ENCODE measurements at places on chromosomes 1 and 21.

DNA sequence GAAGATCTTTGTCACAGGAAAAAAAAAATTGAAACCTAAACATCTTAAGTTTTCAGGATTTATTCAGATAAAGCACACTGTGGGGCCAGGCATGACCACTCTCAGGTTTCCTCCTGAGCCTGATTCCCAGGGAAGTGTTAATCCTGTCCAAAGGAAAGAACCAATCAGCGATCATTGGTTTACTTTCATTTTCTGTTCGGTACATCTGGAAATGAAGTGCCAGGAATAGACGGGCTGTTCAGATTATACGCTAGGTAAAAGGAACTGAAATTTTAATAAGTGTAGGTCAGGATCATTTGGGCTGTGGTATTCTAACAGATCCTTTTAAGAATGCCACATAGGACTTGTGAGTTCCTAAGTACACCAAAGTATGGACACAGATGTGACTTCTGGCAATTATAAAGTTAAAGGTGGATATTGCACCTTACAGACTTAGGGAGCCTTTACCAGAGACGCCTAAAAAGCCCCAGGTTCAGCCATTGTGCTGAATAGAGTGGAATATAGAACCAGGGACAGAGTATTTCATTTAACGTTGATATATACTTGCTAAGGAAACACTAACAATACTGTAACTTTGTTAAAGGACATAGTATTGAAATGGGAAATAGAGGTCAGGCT is 9.3 kb upstream of the CACYBP start:
- peak; percentile 38 for DNase-seq

DNA sequence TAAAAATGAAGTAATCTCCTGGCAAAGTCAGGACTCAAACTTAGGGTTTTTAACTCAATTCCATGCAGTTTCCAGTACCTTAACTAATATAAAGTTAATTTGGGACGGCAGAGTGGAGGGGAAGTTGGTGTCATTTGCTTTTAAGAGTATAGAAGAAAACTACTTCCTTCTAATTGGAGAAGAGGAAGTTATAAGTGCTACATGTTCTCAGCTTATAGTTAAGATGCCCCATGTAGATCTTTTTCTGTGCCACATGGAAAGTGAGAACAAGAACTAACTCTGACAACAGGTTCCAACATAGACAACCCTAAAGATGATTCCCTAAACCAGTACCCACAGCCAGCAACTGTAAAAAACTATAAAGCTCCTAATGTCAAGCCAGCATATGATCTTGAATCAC is 11.5 kb downstream of the RRAGC start:
- DNase-seq: no peak

- no peak for DNase-seq
These were observed 6.2 kb downstream of the AMPD2 start for GRCh38 chr1:109625601-109626560.

GRCh38 chr1:235993652-235994051 is 71.2 kb downstream of the NID1 start:
- DNase-seq: no peak

- DNase-seq: no peak
These were observed 572 bp downstream of the FUCA1 start for GRCh38 chr1:23867542-23867894.

GRCh38 chr1:228938537-228938901 is 203.2 kb downstream of the RHOU start:
- peak; percentile 25 for DNase-seq

GRCh38 chr1:186404454-186405051 is 28.9 kb downstream of the ODR4 start:
- DNase-seq: peak; percentile 30

DNA sequence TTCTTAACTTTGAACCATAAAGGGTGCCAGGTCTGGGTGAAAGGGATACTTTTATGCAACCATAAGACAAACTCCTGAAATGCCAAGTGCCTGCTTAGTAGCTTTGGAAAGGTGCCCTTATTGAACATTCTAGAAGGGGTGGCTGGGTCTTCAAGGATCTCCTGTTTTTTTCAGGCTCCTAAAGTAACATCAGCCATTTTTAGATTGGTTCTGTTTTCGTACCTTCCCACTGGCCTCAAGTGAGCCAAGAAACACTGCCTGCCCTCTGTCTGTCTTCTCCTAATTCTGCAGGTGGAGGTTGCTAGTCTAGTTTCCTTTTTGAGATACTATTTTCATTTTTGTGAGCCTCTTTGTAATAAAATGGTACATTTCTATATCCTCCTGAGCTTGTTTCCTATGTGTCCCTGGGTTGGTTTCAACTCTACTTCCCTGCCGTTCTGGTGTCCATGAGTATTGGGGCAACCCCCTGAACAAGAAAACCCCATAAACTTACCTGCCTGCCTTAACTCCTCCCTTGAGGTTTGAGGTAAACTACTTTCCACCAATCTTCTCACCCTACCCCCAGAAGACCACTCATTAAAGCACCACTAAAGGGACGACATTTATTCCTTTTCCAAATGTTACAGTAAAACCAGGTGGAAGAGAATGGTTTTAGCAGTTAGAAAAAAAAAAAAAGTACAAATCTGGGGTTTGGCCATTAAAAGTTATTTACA is 2.6 kb downstream of the MARCKSL1 start:
- DNase-seq: no peak

DNA sequence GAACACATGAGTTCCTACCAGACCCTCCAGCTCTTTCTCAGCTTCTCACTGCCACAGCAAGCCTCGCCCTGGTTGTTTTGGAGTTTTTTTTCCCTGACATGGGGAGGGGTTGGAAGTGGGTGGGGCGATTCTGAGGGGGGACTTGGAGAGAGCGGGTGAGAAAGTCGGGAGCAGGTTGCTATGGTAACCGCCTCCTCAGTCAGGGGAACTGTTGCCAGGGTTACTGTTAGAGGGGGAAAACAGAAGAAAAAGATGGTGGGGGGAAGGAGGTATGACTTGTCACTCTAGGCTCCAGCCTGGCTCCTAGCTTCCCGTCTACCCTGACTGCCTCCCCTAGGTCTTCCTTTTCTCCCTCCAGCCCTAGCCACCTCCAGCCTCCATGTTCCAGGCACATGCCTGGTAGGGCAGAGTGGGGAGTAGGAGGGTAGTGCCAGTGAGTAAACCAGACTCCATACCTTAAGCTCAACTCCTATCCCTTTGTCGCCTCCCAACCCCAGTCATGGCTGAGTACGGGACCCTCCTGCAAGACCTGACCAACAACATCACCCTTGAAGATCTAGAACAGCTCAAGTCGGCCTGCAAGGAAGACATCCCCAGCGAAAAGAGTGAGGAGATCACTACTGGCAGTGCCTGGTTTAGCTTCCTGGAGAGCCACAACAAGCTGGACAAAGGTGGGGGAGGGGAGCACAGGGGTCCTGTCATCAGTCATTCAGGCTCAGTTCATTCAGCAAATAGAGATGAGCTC is 6.0 kb downstream of the PEA15 start:
- DNase-seq: no peak

- DNase-seq: no peak
These were observed 25.6 kb downstream of the PPFIA4 start for GRCh38 chr1:203051841-203052324.

DNA sequence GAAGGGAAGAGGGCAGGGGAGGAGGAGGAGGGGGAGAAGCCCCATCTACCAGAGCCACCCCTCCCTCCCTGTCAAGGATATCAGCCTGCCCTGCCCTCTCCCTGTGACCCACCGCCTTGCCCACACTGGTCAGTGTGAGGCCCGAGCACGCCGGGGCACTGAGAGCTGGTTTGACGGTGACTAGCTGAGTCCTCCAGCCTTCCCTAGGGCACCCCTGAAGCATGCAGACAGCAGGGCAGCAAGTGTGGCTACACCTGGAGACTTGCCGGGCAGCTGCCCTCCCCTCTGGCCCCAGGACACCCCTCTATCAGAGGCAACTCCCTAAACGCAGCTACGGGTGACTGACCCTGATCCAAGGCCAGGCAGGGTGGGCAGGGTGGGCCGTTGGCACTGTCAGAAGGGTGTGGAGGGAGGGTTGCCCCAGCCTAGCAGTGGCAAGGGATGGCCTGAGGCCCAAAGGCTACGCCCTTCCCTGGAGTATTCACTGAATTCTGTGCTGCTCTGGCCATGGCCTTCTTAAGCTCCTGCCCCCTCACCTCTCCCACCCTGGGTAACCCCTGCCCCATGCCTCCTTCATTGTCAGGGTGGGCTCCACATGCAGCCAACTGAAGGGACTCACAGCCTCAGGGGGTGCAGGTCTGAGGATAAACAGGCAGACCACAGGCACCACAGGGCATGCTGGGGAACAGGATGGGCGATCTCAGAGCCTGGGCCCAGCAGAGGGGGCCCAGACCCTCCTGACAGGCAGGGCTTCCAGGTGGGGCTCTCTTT is 19.6 kb downstream of the WNT9A start:
- DNase-seq: no peak

- peak; percentile 52 for DNase-seq
These were observed 8.7 kb upstream of the LGR6 start for GRCh38 chr1:202184750-202185460.

- DNase-seq: no peak
These were observed 121.1 kb upstream of the RAVER2 start for GRCh38 chr1:64623750-64624191.

DNA sequence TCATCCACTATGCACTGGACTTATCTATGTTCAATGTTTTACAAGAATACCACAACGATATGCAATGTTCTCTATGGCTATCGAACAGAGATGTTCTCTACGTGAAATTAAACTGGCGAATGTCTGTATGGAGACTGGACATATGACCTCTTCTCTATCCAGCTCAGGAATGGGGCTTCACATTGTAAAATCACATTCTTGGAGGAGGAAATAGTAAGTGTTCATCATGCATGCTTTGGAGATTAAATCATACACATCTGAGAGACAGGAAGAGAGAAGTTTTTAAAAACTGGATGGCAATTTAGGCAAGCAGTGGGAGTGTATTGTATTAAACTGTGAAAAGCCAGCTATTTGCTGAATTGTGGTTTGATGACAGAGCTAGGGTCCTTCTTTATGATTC is 47.9 kb upstream of the RGL1 start:
- no peak for DNase-seq
